ENCODE measurements at places on chromosomes 1 and 21. TPM values are rescaled to one million over a fixed set of nuclear protein-coding genes. Genes with fewer than 3 reads are reported as not detected.

The TMEM183A gene
- total RNA-seq, result 66.7 TPM

The SPRR1B gene
- total RNA-seq, result 36.3 TPM

The MORC3 gene
- total RNA-seq, result 34.6 TPM

The PAQR7 gene
- 13.9 TPM for total RNA-seq

The STIL gene
- 21.1 TPM for total RNA-seq

The PTAFR gene
- 6.7 TPM for total RNA-seq

The ST6GALNAC3 gene
- total RNA-seq, result 0.07 TPM

The COA6 gene
- total RNA-seq, result 49.2 TPM

The MYBPH gene
- not detected for total RNA-seq

The MFSD2A gene
- 62.0 TPM for total RNA-seq

The AADACL4 gene
- total RNA-seq, result not detected

The URB1 gene
- 27.1 TPM for total RNA-seq

The TMED5 gene
- 47.7 TPM for total RNA-seq

The PAX7 gene
- total RNA-seq, result not detected

The SARS1 gene
- 225 TPM for total RNA-seq

The PTPN14 gene
- total RNA-seq, result 48.2 TPM

The USH2A gene
- not detected for total RNA-seq

The ADAMTS5 gene
- not detected for total RNA-seq

The LHX4 gene
- total RNA-seq, result not detected

The GJA8 gene
- not detected for total RNA-seq

The OR2L3 gene
- not detected for total RNA-seq

The HEATR1 gene
- 41.8 TPM for total RNA-seq

The MROH7 gene
- total RNA-seq, result not detected

The AADACL3 gene
- not detected for total RNA-seq

The MNDA gene
- not detected for total RNA-seq

The YOD1 gene
- total RNA-seq, result 9.3 TPM
